ENCODE measurements at places on chromosomes 2 and 18.

- no peak for DNase-seq
Measured at GRCh38 chr2:158045362-158045761, 56.3 kb upstream of the UPP2 start.

- DNase-seq, result no peak
Measured at GRCh38 chr18:61738488-61738887, 154.3 kb downstream of the RNF152 start.

DNA sequence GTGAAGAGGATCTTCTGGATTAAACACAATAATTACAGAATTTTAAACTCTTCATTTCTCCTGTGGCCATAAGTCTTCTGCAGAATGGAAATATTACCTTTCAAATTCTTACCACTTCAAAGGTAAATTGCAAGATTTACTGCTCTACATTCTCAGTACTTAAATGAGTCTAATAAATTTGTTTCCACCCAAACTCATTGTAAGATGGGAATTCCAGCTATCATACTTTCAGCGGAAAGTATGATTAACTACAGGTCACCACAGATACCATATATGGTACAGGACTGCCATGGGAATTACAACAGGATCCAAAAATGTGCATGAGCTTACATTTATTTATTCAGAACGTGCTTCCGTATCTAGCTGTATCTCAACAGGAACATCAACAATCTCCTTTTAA lies 3.1 kb downstream of the DSC3 start:
- no peak for DNase-seq

GRCh38 chr2:220674033-220674432 lies 898.1 kb downstream of the EPHA4 start:
- DNase-seq, result no peak

- DNase-seq, result peak; percentile 56
Measured at GRCh38 chr2:85865539-85866164, 23.1 kb downstream of the ST3GAL5 start.

DNA sequence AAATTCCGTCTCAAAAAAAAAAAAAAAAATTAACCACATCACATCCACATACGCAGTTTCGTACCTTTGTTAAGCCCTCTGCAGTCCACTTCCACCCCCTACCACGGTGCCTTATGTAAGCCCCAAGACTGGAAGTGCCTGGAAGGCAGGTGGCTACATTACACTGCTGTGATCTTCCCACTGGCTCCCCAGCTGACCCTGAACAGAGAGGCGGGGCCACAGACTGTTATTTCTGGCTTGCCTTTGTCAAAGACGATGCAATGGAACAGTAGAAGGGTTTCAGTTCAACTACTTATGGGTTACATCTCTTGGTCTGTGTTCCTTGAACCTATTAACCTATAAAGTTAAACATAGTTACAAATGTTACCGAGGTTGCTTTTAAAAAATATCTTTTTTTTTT lies 15.7 kb upstream of the COX7A2L start:
- DNase-seq, result no peak

- peak; percentile 6 for DNase-seq
Measured at GRCh38 chr18:35581898-35582641, 530 bp downstream of the GALNT1 start.

DNA sequence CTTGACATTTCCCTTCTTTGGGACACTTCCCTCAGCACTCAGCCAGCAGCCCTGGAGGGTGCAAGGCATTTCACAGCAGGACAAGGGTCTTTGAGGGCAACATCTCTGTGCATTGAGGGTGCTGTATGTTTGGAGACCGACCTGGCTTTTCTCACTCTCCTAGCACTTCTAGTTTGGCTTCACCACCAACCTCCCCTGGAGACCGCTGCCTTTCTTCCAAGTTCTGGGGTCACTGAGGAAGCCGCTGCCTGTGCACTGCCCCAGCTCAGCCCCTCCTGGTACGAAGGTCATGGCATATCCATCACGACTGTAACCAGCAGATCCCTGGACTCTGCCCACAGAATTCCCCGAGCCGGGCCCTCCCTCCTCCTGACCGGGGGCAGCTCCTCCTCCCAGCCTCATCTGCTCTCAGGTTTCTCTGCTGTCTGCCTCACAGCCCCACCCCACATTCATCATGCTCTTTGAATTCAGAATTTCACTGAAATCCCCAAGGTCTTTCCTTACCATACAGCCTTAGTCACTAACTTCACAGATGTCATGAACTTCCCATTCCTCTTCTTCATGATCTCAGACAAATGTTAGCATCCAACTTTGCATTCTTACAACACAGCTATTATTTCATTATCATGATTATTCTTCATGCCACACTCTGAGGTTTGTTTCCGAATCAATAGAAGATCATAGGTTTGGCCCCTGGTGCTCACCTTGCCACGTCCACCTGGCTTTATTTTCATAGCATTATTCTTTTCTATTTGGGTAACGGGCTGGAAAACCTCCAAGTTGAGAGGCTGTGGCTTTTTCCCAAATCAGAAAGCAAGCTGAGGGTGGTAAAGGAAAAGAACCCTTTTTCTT lies 113.0 kb upstream of the COPS8 start:
- no peak for DNase-seq

- no peak for DNase-seq
Measured at GRCh38 chr2:123688231-123688940, 336.7 kb upstream of the CNTNAP5 start.

GRCh38 chr18:5941890-5942289 lies 46.6 kb upstream of the TMEM200C start:
- no peak for DNase-seq

DNA sequence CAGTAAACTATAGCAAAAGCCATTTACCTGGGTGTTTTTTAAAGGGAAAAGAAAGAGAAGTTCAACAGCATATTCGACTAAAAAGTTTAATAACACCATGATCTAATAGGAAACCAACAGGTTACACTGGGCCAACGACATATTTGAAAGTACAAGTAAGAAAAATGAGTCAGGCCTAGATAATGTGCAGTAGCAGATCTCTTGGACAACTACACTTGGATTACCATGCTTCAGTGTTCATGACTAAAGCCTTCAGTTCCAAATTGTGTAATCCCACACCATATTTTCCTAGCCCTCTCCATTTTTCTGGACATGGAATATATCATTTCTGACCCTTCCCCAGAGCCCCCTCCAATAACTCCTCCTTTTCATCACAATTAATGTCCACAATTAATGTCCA lies 39.1 kb upstream of the FIGN start:
- no peak for DNase-seq

GRCh38 chr2:27863146-27863545 lies 27.0 kb downstream of the RBKS start:
- no peak for DNase-seq

GRCh38 chr2:83055376-83056010 lies 1403.6 kb downstream of the SUCLG1 start:
- DNase-seq, result no peak

DNA sequence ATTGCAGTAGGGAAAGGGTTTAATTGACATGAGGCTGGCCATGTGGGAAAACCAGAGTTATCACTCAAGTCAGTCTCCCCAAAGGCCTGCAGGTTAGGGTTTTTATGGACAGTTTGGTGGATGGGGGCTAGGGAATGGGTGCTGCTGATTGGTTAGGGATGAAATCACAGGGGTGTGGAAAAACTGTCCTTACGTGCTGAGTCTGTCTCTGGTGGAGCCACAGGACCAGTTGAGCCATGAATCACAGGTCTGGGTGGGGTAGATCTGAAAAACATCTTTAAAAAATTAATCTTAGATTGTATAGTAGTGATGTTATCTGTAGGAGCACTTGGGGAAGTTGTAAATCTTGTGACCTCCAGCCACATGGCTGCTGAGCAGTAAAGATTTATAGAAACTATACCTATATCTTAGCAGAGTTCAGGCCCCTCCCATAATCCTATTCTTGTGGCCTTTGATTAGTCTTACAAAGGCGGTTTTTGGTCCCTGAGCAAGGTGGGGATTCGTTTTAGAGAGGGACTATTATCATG lies 139.6 kb downstream of the COMMD1 start:
- DNase-seq, result no peak
